ENCODE measurements at places on chromosomes 1 and 21.

GRCh38 chr1:20936216-20936615, 149.1 kb upstream of the HP1BP3 start:
- DNase-seq = no peak

DNA sequence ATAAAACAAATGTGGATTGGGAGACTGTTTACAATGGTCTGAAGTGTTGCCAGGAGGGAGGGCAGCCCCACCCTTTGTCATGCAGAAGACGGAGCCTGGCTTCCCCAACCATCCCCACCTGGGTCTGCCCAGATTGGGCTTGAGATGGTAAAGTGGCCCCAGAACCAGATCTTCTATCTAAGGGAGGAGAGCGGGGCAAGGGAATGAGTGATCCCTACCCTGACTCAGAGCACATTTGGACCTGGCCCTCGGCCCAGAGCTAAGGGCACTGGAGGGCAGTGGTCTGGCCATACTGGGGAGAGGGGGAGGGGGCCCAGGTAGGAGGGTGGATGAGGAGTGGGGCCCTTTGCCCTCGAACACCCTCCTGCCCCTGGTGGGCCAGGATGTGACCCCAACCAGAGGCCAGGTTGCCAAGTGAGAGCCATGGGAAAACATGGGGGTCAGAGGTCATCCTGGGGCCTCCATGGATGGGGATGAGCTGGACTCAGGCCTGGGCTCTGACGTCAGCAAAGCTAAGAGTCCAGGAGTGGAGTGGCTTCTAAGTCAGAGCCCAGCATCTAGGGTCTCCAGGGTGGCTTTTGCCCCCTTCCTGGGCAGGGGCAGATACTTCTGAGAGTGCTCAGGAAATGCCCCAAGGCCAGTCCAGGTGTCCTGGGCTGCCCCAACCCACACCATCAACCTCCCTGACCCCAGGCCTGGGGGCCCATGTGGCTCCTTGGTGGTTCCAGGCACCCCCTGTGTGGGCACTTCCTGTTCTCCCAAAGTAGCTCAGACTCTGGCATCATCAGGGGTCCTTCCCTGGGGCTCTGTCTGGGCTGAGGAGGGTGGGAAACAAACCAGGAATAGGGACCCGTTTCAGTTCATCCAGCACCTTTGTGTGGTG, 1.6 kb upstream of the LEFTY1 start:
- no peak for DNase-seq

- no peak for DNase-seq
Observed at GRCh38 chr1:241048622-241049021, 308.4 kb downstream of the RGS7 start.

GRCh38 chr1:165376041-165376810, 19.7 kb upstream of the LMX1A start:
- peak; percentile 96 for DNase-seq

DNA sequence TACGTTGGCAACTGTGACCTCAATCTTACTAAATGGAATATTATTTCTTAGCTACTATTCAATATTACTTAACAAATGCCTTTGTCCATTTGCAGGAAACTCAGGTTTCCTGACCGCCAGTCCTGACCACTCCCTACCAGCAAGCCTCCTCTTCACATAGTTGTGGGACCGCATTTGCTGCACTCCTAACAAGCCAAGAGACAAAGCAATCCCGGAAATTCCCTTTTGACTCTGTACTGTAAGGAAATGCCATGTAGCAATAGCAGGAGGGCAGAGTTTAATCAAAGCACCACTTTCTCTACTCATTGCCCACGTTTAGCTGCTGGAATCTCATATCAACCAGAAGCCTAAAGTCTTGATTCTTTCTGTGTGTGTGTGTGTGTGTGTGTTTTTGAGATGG, 28.1 kb upstream of the ACBD6 start:
- DNase-seq = no peak

DNA sequence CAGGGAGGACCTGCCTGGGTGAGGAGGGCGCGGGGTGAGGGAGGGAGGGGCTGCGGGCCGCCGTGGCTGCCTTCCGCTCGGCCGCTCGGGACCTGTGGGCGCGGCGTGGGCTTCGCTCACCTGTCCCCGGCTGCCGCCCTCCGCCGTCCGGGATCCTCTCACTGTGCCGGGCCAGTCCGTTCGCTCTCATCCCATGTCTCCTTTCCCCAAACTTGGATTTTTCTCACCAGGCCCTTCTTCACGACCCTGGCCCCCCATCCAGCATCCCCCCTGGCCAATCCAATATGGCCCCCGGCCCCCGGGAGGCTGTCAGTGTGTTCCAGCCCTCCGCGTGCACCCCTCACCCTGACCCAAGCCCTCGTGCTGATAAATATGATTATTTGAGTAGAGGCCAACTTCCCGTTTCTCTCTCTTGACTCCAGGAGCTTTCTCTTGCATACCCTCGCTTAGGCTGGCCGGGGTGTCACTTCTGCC, 362 bp downstream of the ZBTB48 start:
- DNase-seq = no peak

DNA sequence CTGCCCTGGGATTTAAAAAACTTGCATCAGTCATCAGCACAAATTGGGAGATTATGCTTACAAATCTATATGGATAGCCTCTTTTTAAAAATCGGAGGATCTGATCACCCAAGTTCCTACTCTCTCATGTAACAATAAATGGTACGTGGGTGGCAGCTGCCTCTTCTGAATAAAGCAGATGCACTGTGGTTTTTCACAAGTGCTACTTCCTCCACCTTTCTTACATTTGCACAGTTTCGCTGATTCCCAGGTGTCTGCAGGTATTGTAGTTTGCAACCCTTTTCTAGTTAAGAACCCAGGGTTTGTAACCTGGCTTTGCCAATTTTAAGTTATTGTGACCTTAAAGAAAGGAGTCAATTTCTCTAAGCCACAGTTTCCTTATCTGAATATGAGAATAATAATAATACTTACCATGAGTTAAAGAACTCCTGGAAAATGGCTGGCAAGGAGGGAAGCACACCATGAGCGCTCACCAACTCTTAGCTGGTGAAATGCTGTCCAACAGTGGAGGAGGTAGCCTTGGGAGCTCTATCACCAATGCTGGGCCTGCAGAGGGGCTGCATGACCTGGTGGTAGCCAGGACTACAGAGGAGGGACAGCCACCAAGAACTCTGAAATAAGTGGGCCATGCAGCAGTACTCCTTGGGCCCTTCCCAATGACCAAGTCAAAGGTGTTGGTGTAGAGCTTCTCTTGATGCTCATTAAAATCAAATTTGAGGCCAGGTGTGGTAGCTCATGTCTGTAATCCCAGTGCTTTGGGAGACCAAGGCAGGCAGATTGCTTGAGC, 30.2 kb upstream of the KCNA2 start:
- no peak for DNase-seq

DNA sequence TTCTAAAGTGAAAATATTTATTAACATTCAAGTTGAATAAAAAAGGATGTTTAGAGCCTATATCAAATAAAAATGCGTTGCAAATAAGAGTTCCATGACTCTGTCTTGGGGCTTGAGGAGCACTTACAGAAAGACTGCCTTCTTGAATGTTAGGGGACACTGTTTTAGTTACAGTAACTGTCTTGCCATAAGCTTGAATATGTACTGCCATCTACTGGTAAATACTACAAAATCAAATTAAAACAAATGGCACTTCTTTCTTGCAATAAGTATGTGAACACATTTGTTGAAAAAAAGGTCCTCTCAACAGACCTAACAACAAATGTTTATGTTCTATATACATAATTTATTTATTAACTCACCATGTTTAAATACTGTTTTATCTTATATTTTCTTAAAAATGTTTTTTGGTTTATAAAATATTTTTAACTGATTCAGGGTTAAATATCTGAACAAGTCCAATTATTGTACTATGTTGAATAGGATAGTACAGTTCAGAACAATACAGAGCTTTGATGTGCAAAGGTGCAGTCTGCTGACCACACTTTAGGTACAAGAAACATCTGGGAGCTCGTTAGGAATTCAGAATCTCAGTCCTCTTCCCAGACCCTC, 199.5 kb downstream of the LRRIQ3 start:
- DNase-seq = peak; percentile 72

DNA sequence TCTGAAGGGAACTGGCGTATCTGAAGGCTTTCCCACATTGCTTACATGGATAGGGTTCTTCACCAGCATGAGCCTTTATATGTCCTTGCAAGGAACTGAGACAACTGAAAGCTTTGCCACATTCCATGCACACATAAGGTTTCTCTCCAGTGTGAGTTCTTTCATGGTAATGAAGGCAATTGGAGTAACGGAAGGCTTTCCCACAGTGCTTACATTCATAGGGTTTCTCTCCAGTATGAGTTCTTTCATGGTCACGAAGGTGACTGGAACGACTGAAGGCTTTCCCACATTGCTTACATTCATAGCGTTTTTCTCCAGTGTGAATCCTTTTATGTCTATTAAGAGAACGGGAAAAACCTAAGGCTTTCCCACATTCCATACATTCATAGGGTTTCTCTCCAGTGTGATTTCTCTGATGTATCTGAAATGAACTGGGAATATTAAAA, 15.0 kb downstream of the ZNF124 start:
- DNase-seq = peak; percentile 17

GRCh38 chr1:81819613-81820012, 18.9 kb downstream of the ADGRL2 start:
- no peak for DNase-seq

DNA sequence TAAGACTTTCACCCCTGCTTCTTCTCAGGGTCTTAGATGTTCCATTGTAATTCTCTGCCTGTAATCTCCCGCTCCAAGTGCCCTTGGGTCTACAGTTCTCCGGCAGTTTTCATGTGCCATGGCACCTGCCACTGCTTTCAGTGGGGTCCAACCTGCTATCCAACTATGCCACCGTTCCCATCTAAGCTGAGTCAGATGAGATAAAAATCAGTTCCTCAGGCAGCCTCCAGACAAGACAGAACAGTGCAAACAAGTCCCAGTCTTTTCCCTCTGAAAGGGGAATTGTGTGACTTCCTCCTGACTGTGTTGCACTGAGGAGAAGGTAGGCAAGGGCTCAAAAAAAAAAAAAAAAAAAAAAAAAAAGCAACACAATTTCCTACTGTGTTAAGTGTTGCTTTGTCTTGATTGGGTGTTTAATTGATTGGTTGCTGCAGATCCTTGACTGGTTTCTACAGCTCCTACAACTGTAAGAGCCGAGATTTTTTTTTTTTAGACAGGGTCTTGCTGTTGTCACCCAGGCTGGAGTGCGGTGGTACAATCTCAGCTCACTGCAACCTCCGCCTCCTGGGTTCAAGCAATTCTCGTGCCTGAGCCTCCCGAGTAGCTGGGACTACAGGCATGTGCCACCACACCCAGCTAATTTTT, 50.7 kb downstream of the EBNA1BP2 start:
- no peak for DNase-seq

GRCh38 chr1:92748138-92748537, 36.8 kb downstream of the EVI5 start:
- no peak for DNase-seq

DNA sequence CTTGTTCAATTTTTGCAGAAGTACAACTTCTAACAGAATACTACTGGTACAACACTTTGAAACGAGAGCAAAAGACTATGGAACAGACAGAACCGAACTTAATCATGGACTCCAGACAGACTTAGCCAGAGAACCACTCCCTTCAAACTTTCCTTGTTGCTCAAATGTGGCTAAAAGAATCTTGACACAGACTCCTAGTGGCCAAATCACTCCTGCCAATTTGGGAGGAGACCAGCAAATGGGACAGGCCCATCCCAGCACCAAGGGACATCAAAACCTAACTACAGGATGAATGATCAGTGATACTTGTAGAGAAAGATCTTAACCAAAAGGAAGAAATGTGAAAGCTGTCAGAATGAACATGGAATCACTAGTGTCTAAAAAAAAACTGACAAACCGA, 154.0 kb downstream of the MATN1 start:
- no peak for DNase-seq

DNA sequence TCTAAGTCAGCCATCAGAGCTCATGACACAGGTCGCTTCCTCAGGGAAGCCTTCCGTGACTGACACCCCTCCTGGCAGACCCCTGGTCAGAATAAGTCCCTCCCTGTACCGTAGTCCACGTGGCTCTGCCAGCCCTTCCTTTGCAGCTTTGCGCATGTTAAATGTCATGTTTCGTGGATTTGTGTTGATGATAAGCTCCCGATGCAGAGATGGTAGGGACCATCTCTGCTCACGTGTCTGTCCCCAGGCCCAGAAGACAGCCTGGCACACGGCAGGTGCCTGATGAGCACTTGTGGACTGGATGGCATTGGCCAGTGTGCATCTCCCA, 75.9 kb downstream of the DHRS3 start:
- peak; percentile 50 for DNase-seq

- DNase-seq = peak; percentile 32
Observed at GRCh38 chr1:234616644-234617043, 6.7 kb upstream of the IRF2BP2 start.

- DNase-seq = no peak
Observed at GRCh38 chr21:15617964-15618363, 111.8 kb upstream of the USP25 start.

DNA sequence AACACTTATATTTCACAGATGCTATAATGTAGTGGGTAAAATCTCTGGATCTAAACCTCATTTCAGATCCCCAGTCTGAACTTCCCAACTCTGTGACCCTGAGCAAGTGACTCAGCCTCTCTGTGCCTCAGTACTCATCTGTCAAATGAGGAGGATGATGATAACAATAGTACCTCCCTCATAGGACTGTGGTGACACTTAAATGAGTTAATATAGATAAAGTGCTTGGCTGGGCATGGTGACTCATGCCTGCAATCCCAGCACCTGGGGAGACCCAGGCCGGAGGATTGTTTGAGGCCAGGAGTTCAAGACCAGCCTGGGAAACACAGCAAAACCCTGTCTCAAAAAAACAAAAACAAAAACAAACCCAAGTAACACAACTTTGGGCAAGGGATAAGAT, 4.7 kb upstream of the ECE1 start:
- DNase-seq = no peak

- DNase-seq = no peak
Observed at GRCh38 chr1:92476071-92476631, 10.6 kb downstream of the GFI1 start.

- DNase-seq = no peak
Observed at GRCh38 chr1:90274376-90274775, 279.5 kb downstream of the ZNF326 start.

- DNase-seq = peak; percentile 92
Observed at GRCh38 chr1:150876119-150876454, 312 bp downstream of the ARNT start.

- peak; percentile 30 for DNase-seq
Observed at GRCh38 chr1:170494369-170494768, 37.6 kb upstream of the GORAB start.

DNA sequence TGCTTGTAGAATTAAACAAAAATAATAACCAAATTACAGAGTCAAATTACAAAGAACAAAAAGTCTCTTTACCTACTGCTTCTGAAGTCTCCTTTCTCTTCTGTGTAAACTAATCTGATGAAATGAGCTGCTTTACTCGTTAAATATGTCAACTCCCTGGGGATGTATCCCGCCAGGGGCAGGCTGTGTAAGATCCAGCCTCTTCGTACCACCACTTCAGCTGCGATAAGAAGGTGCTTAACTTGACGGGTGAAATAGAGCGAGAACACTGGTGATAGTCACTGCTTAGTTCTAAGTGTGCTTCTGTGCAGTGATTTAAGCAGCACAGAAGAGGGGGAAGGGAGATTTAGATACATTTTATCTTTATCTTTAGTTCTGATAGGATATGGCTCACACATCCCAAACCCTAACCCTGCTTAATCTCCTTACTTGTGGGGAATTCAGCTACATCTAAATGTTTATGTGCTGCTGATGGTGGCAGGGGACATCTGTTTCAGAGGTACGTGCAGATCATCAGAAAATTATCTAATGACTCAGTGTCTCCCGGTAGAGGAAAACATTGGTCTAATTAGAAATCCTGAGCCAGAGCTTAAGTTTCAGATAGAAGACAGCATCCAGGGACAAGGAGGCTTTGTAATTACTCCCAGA, 46.0 kb downstream of the RHOU start:
- peak; percentile 93 for DNase-seq
